ENCODE measurements at places on chromosomes 11 and 22.
A peak's percentile ranks its signal among the peaks of the same experiment; 100 is the strongest.

- no peak for DNase-seq
Observed at GRCh38 chr11:60809249-60809648, 24.1 kb downstream of the MS4A10 start.

DNA sequence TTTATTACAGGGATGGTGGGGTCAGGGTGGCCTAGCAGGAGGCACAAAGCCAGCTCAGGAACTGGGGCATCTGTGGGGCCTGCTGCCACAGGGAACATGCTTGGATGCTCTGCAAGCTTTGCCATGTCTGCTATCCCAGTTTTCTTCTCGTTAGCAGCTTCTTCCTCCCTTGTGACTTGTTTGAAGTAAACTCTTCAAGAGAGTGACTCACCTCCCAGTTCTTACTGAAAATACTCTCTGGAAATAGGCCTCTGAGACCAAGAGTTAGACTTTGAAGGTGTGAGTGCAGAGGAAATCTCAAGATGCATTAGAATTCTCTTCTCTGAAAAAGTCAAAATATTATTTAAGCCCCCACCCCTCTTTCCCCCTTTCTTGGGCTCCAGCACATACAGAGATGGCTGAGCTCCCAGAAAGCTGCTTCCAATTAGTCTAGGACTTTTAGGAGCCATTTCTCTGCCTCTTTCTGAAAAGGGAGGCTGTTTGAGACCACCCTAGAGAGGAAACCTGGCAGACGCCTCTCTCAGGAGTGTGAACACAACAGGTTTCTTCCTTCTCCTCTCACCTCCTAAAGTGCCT, 15.1 kb downstream of the CWC15 start:
- DNase-seq = no peak

DNA sequence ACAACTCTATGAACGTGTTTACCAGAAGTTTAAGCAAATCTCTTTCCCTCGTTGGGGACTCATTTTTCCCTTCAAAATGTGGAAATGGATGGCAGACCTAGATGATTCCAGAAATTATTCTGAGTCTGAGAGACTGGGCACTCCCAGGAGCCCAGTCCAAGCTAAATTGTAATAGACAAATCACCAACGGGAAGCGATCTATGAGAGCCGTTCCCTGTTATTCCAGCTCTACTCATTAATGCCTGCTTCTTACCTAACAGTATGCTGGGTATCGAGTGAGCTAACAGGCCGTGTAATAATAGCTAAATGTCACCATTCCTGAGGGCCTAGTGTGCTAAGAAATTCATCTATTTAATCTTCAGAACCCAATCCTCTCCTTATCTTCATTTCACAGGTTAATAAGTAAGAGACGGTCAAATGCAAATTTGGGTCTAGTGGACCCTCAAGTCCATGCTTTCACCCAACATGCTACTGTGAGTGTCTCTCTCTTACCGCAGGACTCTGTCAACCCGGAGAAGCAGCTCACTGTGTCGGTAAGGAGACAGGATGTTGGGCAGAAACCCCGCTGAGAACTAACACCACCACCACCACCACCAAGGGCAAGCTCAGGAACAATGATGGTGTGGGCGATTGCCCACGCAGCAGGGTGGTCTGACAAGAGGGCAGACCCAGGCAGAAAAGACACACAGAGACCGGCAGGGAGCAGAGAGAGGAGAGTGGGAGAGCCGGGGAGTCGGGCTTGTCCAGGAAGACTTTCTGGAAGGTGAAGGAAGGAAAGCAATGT, 57.1 kb upstream of the TIMP3 start:
- no peak for DNase-seq

GRCh38 chr11:16155448-16155847, 200.9 kb downstream of the SOX6 start:
- no peak for DNase-seq

DNA sequence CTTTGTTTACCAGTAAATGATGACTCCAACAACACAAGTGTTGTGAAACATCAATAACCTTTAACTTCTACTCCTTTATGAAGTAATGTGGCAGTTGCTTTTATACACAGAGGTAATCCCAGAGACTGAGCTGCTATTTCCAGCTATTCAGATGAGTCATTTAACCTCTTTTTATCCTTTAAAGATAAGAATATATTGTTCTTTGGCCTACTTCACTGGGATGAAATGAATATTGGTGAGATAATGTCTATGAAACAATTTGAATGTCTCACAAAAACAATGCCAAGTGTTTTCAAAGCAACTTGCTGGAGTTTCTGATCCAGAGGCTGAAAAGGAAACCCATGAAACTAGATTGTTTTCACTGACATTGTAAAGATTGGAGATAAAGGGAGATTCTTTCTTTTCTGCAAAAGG, 564.4 kb upstream of the LUZP2 start:
- DNase-seq = no peak

- DNase-seq = no peak
Observed at GRCh38 chr11:85795712-85796487, 15.0 kb downstream of the SYTL2 start.

GRCh38 chr11:78339483-78339882, 78.1 kb downstream of the GAB2 start:
- peak; percentile 90 for DNase-seq

- DNase-seq = no peak
Observed at GRCh38 chr11:73400293-73400692, 24.1 kb downstream of the RELT start.

- DNase-seq = no peak
Observed at GRCh38 chr11:84930863-84931262, 696.3 kb downstream of the DLG2 start.

DNA sequence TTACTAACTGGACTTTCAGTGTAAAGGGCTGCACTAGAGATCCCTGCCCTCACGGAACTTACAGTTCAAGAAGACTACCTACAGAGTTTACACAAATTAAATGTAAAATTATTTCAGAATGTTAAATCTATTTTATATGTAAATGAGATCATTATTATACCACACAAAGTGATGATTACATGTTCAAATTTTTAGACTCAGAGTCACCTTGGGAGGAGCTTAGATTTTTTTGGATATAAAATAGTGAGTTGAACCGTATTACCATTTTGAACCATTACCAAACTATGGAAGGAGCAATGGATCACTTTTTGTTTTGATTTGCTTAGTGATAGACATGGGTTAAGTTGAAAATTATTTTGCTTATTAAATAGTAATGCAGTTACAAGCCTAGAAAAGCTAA, 1.6 kb downstream of the IPO7 start:
- no peak for DNase-seq

DNA sequence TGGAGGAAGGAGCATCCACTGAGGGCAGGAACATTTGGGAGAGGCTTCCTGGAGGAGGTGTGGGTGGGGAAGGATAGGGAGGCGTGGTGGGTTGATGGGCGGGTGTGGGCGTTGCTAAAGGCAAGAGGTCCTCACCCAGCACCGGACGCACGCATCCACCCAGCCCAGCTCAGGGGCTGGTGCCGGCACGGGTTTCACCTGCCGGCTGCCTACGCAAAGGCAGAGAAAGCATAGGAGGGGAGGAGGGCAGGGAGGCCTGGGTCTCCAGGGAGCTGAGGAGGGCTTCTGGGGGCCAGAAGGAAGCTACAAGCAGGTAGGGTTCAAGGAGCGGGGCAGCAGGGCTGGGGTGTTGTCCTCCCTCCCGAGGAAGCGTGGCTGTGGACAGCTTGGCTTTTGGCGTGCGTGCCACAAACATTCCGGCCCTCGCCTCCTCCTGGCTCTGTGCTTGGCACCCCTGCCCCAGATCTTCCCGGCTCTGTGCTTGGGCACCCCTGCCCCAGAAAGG, 7.8 kb downstream of the SSH3 start:
- no peak for DNase-seq

DNA sequence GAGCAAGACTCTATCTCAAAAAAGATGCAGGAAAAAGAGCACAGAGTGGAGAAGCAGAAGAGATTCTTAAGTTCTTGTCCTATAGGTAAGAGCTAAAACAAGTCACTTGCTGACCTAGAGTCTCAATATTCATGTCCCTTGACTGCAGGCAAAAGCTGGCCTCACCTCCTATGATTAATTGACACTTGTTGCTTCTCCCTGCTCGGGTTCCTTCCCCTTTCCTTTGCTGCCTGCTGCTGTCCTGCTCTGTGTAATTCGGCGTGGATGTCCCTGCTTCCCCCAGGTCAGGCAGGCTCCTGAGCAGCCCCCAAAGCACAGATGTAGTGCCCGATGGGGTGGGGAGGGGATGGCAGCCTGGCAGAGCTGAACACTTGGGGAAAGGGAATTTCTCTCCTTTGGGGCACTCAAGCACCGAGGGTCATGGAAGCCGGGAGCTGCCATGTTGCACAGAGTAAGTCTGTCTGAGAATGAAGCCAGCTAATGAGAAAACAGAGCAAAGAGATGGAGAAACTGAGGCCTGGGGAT, 60.8 kb upstream of the NUP50 start:
- no peak for DNase-seq

- DNase-seq = no peak
Observed at GRCh38 chr11:12060385-12060985, 49.9 kb upstream of the MICAL2 start.

DNA sequence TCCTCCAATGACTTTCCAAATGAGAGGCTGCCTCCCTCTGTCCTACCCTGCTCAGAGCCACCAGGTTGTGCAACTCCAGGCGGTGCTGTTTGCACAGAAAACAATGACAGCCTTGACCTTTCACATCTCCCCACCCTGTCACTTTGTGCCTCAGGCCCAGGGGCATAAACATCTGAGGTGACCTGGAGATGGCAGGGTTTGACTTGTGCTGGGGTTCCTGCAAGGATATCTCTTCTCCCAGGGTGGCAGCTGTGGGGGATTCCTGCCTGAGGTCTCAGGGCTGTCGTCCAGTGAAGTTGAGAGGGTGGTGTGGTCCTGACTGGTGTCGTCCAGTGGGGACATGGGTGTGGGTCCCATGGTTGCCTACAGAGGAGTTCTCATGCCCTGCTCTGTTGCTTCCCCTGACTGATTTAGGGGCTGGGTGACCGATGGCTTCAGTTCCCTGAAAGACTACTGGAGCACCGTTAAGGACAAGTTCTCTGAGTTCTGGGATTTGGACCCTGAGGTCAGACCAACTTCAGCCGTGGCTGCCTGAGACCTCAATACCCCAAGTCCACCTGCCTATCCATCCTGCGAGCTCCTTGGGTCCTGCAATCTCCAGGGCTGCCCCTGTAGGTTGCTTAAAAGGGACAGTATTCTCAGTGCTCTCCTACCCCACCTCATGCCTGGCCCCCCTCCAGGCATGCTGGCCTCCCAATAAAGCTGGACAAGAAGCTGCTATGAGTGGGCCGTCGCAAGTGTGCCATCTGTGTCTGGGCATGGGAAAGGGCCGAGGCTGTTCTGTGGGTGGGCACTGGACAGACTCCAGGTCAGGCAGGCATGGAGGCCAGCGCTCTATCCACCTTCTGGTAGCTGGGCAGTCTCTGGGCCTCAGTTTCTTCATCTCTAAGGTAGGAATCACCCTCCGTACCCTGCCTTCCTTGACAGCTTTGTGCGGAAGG, 2.9 kb downstream of the APOC3 start:
- DNase-seq = no peak

GRCh38 chr22:21054714-21055563, 9.2 kb downstream of the LRRC74B start:
- no peak for DNase-seq

- DNase-seq = no peak
Observed at GRCh38 chr11:36328966-36329673, 33.0 kb downstream of the PRR5L start.

GRCh38 chr11:127003260-127003981, 2.9 kb upstream of the KIRREL3 start:
- DNase-seq = peak; percentile 54

GRCh38 chr22:48566741-48567140, 1260.9 kb downstream of the BRD1 start:
- no peak for DNase-seq

DNA sequence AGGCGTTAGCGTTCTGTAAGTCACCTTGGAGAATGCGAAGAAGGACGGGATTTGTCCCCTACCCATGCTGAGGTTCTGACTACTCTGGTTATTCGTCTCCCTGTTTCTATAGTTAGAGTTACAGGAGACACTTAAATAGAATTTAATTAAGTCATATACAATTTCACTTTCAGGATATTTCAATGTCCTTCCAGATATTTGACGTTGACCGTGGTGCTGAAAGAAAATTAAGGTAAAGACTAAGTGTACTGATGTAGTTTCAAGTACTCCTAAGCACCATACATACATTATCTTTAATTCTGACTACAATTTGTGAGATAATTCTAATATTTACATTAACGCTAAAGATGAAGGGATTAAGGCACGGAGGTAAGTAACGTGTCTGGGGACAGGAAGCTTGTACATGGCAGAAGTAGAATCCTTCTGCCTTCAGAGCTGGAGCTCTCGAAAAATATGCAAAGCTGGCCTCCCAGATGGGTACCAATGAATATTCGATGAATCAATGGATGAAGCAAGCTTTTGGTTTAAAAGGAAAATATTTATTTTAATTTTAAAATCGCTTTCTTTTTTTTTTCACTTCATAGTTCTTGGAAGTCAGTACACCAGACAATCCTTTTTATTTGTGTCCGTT, 539 bp upstream of the SLC36A4 start:
- DNase-seq = no peak

- no peak for DNase-seq
Observed at GRCh38 chr11:66221726-66222236, 46.7 kb upstream of the RAB1B start.

DNA sequence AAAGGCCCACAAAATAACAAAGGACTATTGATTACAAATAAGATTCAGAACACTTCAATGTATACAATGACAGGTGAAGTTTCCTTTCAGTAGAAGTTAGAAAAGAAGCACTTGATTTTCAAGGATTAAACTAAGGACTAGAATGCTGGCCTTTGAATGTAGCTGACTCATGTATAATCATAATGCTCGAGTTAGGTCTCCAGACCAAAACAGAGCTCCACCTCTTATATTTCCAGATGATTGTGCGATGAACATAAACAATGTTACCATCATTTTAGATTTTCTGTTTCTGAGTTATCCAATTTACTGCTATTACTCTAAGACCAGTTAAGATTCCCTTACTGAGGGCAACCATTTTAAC, 40.4 kb upstream of the RAPSN start:
- no peak for DNase-seq

GRCh38 chr11:5369789-5370188, 13.8 kb upstream of the OR51M1 start:
- DNase-seq = no peak

DNA sequence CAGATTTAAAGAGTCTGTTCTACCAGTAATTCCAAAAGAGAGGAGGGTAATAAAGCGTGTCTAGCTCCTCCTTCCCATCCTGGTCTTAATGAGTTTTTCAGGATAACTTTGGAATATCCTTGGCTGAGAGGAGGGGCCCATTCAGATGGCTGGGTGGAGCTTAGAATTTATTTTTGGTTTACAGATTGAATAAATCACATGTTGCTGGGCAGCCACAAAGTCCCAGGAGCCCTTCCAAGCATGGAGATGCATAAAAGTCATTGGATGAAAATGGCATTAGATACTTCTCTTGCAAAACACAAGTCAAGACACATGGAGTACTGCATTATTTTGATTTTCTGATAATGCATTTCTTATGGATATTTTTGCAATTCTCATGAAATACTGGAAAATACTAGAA, 139.0 kb downstream of the TRPC6 start:
- no peak for DNase-seq

GRCh38 chr11:75450826-75451821, 18.1 kb upstream of the KLHL35 start:
- no peak for DNase-seq
